ENCODE measurements at places on chromosomes 13 and 19.

- peak; percentile 18 for DNase-seq
Measured at GRCh38 chr19:41479757-41480191, 36.8 kb downstream of the ERICH4 start.

- no peak for DNase-seq
Measured at GRCh38 chr19:47350630-47351029, 1.5 kb downstream of the DHX34 start.

DNA sequence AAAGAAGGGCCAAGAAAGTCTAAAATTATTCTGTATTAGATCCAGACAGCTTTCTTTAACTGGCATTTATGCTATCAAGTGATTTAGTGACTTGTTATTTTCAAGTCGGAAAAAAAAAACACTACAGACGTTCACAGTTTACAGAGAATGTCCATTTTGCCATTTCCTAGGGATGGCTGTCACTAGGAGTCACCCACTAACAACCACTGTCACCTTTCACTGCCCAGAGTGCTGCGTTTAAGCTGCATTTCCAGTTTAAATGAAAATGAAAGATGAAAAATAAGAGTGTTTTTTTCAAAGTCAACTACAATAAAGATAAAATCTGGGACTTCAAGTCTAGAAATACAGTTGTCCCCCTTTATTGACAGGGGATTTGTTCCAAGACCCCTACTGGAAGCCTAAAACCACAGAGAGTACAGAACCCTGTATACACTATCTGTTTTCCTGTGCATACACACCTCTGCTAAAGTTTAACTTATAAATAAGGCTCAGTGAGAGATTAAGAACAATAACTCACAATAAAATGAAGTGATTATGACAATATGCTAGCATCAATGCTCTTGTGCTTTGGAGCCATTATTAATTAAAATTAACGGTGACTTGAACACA, 112.5 kb downstream of the SACS start:
- no peak for DNase-seq

DNA sequence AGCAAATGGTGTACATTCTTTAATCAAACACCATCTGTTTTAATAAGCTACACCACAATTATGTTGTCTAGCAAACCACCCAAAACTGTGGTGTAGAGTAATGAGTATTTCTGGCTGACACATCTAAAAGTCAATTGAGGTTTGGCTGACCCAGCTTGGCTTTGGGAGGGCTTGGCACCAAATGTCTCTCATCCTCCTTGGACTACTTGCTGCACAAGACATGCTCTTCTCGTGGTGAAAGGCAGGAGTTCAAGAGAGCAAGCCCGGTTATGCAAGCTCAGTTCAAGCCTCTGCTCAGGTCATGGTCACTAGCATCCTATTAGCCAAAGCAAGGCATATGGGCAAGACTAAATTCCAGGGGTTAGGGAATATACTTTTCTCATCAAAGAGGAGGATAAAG, 37.1 kb downstream of the LACC1 start:
- no peak for DNase-seq

GRCh38 chr13:66926851-66927524, 303.1 kb downstream of the PCDH9 start:
- no peak for DNase-seq

DNA sequence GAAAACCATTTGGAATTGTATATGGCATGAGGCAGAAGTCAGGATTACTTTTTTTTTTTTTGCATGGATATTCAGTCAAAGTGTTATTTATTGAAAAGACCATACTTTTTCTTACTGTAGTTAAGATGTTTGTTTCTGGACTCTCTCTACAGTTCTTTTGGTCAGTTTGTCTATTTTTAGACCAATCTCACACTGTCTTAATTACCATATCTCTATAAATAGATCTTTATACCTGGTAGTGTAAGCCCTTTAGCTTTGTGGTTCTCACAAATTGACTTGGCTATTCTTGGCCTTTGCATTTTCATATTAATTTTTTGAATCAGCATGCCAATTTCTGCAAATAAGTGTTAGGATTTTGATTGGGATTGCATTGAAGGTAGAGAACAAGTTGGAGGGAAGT, 96.8 kb downstream of the MAB21L1 start:
- no peak for DNase-seq

GRCh38 chr19:30886222-30886621, 463.0 kb downstream of the TSHZ3 start:
- no peak for DNase-seq

All from NCI-H774 (cell line).